ENCODE measurements at places on chromosomes 3 and 15.

GRCh38 chr3:56291244-56291680 lies 177.0 kb downstream of the ERC2 start:
- no peak for DNase-seq

DNA sequence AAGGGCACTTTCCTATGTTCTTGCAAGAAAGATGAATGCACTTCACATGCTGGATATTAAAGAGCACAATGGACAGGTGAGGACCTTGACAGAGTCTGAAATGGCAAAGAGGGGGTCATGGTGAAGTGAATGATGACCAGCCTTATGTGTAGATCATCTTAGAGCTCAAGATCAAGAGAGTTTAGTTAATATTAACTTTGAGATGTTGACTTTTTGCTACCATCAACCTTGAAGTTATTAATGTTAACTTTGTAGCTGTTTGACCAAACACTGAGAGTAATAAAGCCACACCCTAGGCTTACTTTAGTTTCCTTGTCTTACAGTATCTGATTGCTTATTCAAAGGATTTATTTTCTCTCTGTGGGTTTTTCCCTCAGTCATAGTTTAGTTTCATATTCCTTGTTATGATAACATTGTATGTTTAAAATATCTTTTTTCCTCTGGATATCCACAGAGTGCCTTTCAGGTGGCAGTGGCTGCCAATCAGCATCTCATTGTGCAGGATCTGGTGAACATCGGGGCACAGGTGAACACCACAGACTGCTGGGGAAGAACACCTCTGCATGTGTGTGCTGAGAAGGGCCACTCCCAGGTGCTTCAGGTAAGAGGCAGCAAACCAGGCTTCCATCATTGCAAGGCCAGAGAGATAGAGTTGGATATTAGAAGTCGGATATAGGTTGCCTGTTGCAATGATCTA lies 5.4 kb downstream of the NFKBIZ start:
- no peak for DNase-seq

- peak; percentile 56 for DNase-seq
Measured at GRCh38 chr3:129688271-129688895, 81.9 kb upstream of the PLXND1 start.

- DNase-seq, result no peak
Measured at GRCh38 chr15:96311256-96311955, 19.1 kb upstream of the NR2F2 start.

- DNase-seq, result no peak
Measured at GRCh38 chr3:58421004-58421403, 12.6 kb downstream of the PDHB start.
